ENCODE measurements at places on chromosomes 7 and 10. TPM values are rescaled to one million over a fixed set of nuclear protein-coding genes. Genes with fewer than 3 reads are reported as not detected.

Gene SNCG
- total RNA-seq = not detected

- no peak overlapping the region for H3K4me3 ChIP-seq
- H3K27ac ChIP-seq = no peak overlapping the region
- no peaks in the 10 kb centered on the region for H3K4me1 ChIP-seq
- no peak for DNase-seq
Measured at GRCh38 chr10:1278306-1278705, 222.1 kb downstream of the WDR37 start.

Gene CYP26C1
- total RNA-seq = not detected

- peaks cover 2% of the 10 kb centered on the region for H3K36me3 ChIP-seq
- peaks cover 9% of the 10 kb centered on the region for H3K4me1 ChIP-seq
- H3K4me3 ChIP-seq = no peak overlapping the region
- no peaks in the 10 kb centered on the region for H3K27me3 ChIP-seq
Measured at GRCh38 chr7:2737771-2738540, 50.0 kb downstream of the AMZ1 start.

GRCh38 chr10:35400595-35401268 lies 64.4 kb downstream of the CCNY start:
- H3K27ac ChIP-seq = no peak overlapping the region
- no peak overlapping the region for H3K4me3 ChIP-seq
- H3K27me3 ChIP-seq = no peaks in the 10 kb centered on the region
- no peaks in the 10 kb centered on the region for H3K36me3 ChIP-seq

GRCh38 chr7:112422842-112423496 lies 27.3 kb upstream of the IFRD1 start:
- no peak overlapping the region for H3K27ac ChIP-seq
- DNase-seq = peak; percentile 36

DNA sequence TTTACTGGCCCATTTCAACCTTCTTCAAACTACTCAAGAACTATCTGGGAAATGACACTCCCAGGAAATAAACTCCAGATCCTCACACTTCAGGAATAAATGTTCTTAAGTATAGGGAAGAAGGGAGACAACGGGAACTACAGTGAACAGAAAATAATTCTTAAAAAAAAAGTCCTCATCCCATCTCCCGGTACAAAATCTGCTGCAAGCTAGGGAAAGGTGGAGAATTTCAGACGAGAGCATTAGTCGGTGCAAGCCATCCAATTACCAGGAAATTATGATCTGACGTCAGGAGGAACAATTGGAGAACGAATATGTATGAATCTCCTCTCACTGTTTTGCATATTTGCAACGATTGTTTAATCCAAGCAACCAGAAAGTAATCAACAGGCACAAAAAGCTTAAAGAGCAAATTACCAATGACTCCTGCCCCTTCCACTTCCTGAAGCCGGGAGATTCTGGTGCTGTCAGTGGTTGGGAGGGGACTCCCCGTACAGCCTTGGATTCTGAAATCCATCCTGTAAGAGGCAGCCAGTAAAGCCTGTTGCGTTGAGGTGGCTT lies 15.1 kb upstream of the GATA3 start:
- H3K27me3 ChIP-seq = peaks cover 94% of the 10 kb centered on the region
- H3K36me3 ChIP-seq = no peaks in the 10 kb centered on the region
- no peak for DNase-seq
- no peak overlapping the region for H3K4me3 ChIP-seq

Gene SH2B2
- 0.95 TPM for total RNA-seq

DNA sequence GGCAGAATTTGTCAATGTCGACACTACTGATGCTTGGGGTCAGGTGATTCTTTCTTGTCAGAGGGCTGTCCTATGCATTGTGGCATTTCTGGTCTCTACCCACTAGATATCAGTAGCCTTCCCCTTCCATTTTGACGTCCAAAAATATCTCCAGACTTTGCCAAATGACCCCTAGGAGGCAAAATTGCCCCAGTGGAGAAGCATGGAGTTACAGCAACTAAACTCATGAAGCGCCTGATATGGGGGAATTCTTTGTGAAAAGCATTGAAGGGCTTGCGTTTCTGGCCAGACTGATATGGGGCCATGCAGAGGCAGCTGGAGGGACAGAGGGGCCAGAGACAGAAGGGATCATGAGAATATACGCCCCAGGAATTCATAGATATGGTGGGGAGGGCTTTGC lies 43.6 kb downstream of the ADRB1 start:
- no peaks in the 10 kb centered on the region for H3K36me3 ChIP-seq
- H3K27me3 ChIP-seq = no peaks in the 10 kb centered on the region
- H3K27ac ChIP-seq = no peak overlapping the region

- H3K27me3 ChIP-seq = peaks cover 13% of the 10 kb centered on the region
- no peak overlapping the region for H3K27ac ChIP-seq
- no peaks in the 10 kb centered on the region for H3K4me1 ChIP-seq
- no peaks in the 10 kb centered on the region for H3K36me3 ChIP-seq
- no peak for DNase-seq
Measured at GRCh38 chr7:45267262-45267661, 109.7 kb downstream of the RAMP3 start.

- no peak overlapping the region for H3K4me3 ChIP-seq
- no peaks in the 10 kb centered on the region for H3K4me1 ChIP-seq
- no peak for DNase-seq
- H3K27ac ChIP-seq = no peak overlapping the region
Measured at GRCh38 chr7:154843670-154844237, 159.2 kb downstream of the PAXIP1 start.

DNA sequence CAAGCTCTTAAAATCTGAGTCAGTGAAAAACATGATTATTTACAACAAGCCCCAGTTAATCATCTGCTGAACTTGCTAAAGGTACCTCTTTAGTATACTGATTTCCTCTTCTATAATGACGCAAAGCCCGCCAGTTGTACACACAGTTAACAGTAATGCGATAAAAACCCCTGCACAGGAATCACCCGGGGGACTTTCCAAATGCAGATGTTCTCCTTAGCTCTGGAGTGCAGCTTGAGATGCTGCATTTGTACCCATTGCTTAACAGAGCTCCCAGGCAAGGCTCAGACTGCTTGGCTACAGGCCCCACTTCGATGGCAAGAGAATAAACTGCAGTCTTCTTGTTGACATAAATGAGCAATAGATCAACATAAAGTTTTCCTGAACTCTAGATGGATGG lies 279.6 kb upstream of the HGF start:
- H3K36me3 ChIP-seq = no peaks in the 10 kb centered on the region
- H3K4me3 ChIP-seq = no peak overlapping the region
- no peaks in the 10 kb centered on the region for H3K4me1 ChIP-seq
- H3K27me3 ChIP-seq = no peaks in the 10 kb centered on the region

DNA sequence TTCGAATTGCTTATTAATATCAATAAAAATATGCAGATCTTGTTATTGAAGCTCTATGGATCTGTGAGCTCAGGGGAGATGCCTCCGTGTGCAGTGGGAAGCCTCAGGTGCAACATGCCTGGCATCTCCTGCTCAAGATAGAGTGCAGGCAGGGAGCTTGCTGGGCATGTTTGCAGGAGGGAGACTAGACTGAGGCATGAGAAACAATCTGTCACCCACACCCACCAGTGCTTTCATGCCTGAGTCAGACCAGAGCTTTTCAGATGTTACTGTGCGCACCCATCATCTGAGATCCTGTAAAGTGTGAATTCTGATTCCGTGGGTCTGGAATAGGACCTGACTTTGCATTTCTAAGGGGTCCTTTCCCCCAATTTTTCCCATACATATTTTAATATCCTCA lies 62.0 kb downstream of the ZNF33B start:
- DNase-seq = no peak
- no peak overlapping the region for H3K4me3 ChIP-seq
- H3K36me3 ChIP-seq = no peaks in the 10 kb centered on the region
- H3K27ac ChIP-seq = no peak overlapping the region

Gene MMRN2
- total RNA-seq = 0.47 TPM

- no peak for DNase-seq
- H3K36me3 ChIP-seq = no peaks in the 10 kb centered on the region
- peak overlapping the region; percentile 97 for H3K4me3 ChIP-seq
- H3K4me1 ChIP-seq = peaks cover 65% of the 10 kb centered on the region
- peak overlapping the region; percentile 80 for H3K27ac ChIP-seq
- no peaks in the 10 kb centered on the region for H3K27me3 ChIP-seq
Measured at GRCh38 chr10:80455461-80456349, 1.6 kb downstream of the TSPAN14 start.

Gene CPA1
- not detected for total RNA-seq

- no peak overlapping the region for H3K27ac ChIP-seq
- H3K27me3 ChIP-seq = no peaks in the 10 kb centered on the region
- H3K4me3 ChIP-seq = no peak overlapping the region
- H3K36me3 ChIP-seq = no peaks in the 10 kb centered on the region
- no peak for DNase-seq
Measured at GRCh38 chr7:81447351-81447952, 322.4 kb downstream of the HGF start.

Gene TBXAS1
- 5.5 TPM for total RNA-seq

- peaks cover 10% of the 10 kb centered on the region for H3K36me3 ChIP-seq
- no peaks in the 10 kb centered on the region for H3K27me3 ChIP-seq
- no peaks in the 10 kb centered on the region for H3K4me1 ChIP-seq
Measured at GRCh38 chr7:6172224-6172909, 100.1 kb downstream of the CYTH3 start.

Gene IFIT1B
- total RNA-seq = 0.11 TPM

- peak overlapping the region; percentile 14 for H3K4me3 ChIP-seq
- no peak overlapping the region for H3K27ac ChIP-seq
- H3K36me3 ChIP-seq = no peaks in the 10 kb centered on the region
- no peak for DNase-seq
- H3K27me3 ChIP-seq = peaks cover 24% of the 10 kb centered on the region
Measured at GRCh38 chr10:13892001-13892491, 305.3 kb downstream of the PRPF18 start.

GRCh38 chr7:86908948-86909347 lies 150.5 kb downstream of the ELAPOR2 start:
- no peak for DNase-seq
- H3K27ac ChIP-seq = no peak overlapping the region
- H3K36me3 ChIP-seq = no peaks in the 10 kb centered on the region
- no peaks in the 10 kb centered on the region for H3K27me3 ChIP-seq

DNA sequence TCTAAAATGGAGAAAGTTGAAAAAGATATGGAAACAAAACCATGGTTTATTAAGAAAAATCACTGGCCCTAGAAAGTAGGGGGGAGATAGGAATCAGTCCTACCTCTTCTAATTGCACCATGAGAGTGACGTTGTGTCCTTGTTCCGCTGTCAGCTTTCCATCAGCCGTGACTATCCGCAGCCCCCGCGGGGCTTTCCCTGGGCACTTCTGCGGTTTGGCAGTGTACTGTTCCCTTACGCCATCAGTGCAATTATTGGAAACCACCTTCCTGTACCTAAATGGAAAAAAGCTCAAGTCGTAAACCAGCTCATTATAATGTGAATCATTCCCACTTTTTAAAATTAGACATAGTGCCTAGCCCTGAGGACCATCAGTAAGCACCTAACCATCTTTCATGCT lies 512.2 kb downstream of the SORCS1 start:
- DNase-seq = no peak
- no peaks in the 10 kb centered on the region for H3K27me3 ChIP-seq
- no peaks in the 10 kb centered on the region for H3K4me1 ChIP-seq
- H3K36me3 ChIP-seq = no peaks in the 10 kb centered on the region
- H3K4me3 ChIP-seq = no peak overlapping the region

GRCh38 chr7:36002900-36003299 lies 150.2 kb upstream of the EEPD1 start:
- H3K4me1 ChIP-seq = no peaks in the 10 kb centered on the region
- DNase-seq = no peak
- H3K27me3 ChIP-seq = no peaks in the 10 kb centered on the region
- H3K4me3 ChIP-seq = no peak overlapping the region
- no peak overlapping the region for H3K27ac ChIP-seq

- no peak for DNase-seq
- no peaks in the 10 kb centered on the region for H3K4me1 ChIP-seq
- H3K4me3 ChIP-seq = no peak overlapping the region
- H3K36me3 ChIP-seq = no peaks in the 10 kb centered on the region
Measured at GRCh38 chr10:88256013-88256680, 327.0 kb downstream of the RNLS start.

Gene KIF11
- total RNA-seq = 0.47 TPM

DNA sequence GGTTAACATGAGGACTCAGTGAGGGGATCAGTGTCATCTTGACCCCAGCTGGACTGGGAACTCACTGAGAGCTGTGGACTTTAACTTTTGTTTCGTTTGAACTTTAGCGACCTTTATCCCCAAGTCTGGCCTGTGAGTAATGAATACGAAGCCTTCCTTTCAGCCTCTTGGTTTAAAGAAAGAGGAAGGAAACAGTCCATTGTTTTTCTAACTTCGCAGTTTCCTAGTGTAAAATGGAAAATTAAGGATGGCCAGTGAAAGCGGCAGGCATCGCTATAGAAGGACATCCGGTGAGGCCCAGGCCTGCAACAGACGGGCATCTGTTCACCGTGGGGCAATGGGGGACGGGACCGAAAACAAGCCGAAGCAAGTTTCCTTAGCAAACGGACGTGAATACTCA lies 44.1 kb upstream of the ADO start:
- H3K27me3 ChIP-seq = no peaks in the 10 kb centered on the region
- H3K4me1 ChIP-seq = peaks cover 12% of the 10 kb centered on the region
- H3K36me3 ChIP-seq = no peaks in the 10 kb centered on the region
- no peak for DNase-seq
- no peak overlapping the region for H3K4me3 ChIP-seq
- no peak overlapping the region for H3K27ac ChIP-seq

Gene TMEM213
- total RNA-seq = not detected

DNA sequence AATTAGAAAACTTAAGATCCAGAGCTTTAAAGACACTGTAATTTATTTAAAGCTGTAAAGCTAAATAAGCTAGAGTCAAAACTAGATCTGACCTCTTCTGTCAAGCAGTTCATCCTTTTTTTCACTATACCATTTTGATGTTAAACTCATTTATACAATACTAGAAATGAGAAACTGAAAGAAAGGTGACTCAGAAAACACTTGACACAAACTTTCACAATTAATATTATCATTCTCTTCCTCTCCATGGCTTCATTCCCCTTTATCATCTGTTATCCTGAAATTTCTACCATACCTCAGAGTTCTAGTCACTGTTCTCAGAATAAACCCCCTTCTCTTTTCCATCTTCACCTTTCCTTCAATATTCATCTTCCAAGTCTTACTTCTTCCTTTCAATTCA lies 1.3 kb downstream of the FIGNL1 start:
- H3K27ac ChIP-seq = peak overlapping the region; percentile 7
- H3K27me3 ChIP-seq = no peaks in the 10 kb centered on the region
- H3K4me1 ChIP-seq = peaks cover 17% of the 10 kb centered on the region
- DNase-seq = no peak
- H3K36me3 ChIP-seq = peaks cover 20% of the 10 kb centered on the region

Gene ADAM22
- total RNA-seq = 0.64 TPM

GRCh38 chr10:96606946-96607345 lies 20.1 kb upstream of the TM9SF3 start:
- no peak overlapping the region for H3K27ac ChIP-seq
- no peaks in the 10 kb centered on the region for H3K27me3 ChIP-seq
- DNase-seq = no peak
- peaks cover 14% of the 10 kb centered on the region for H3K4me1 ChIP-seq

GRCh38 chr7:127941476-127942210 lies 89.6 kb downstream of the LRRC4 start:
- no peaks in the 10 kb centered on the region for H3K4me1 ChIP-seq
- H3K36me3 ChIP-seq = peaks cover 13% of the 10 kb centered on the region
- no peak for DNase-seq
- H3K27me3 ChIP-seq = no peaks in the 10 kb centered on the region
- H3K27ac ChIP-seq = no peak overlapping the region

- H3K4me3 ChIP-seq = no peak overlapping the region
- no peak for DNase-seq
- H3K4me1 ChIP-seq = no peaks in the 10 kb centered on the region
- H3K36me3 ChIP-seq = no peaks in the 10 kb centered on the region
Measured at GRCh38 chr7:125563964-125564529, 634.4 kb upstream of the POT1 start.

Gene TMEM130
- 0.39 TPM for total RNA-seq
